DMS53 (cell line): ENCODE measurements at places on chromosomes 5 and 9.

DNA sequence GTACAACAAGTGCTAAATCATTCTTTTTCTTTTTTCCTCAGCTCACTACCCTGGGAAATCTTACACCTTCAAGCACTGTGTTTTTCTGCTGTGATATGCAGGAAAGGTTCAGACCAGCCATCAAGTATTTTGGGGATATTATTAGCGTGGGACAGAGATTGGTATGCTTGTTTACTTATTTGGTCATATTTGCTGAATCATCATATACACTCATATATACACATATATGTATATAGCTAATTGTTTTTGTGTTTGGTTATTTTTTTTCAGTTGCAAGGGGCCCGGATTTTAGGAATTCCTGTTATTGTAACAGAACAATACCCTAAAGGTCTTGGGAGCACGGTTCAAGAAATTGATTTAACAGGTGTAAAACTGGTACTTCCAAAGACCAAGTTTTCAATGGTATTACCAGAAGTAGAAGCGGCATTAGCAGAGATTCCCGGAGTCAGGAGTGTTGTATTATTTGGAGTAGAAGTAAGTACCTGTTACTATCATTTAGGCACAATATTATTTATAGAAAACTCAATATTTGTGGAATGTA, 10.4 kb downstream of the ISOC1 start:
- no peak for DNase-seq

DNA sequence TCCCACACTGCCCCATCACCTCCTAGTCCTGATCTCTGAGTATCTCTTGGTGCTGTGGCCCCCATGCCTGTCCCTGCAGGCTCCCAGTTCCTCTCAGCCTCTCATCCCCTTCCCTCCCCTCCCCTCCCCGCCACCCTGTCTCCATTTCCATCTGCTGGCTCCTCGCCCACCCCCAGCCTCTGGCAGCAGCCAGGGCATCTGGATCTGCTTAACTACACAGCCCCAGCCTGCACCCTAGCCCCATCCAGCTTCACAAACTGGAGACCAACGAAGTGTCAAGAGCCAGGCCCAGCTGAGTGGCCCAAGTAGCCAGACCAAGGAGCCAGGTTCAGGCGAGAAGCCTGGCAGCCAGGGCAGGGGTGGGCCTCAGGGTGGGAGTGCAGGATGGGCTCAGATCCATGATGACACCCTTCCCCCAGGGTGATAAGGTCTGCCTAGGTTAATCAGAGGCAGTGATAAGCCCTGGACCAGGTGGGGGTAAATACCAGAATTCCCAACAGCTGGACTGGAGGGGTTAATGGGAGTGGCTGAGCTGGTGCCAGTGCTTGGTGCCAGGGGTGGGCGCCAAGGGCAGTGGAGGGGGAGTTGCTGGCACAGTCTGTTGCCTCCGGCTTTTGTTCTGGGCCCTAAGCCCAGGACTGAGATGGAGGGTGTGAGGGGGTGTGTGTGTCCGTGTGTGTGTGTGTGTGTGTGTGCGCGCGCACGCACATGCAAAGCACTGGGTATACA, 2.5 kb downstream of the IL11RA start:
- no peak for DNase-seq

DNA sequence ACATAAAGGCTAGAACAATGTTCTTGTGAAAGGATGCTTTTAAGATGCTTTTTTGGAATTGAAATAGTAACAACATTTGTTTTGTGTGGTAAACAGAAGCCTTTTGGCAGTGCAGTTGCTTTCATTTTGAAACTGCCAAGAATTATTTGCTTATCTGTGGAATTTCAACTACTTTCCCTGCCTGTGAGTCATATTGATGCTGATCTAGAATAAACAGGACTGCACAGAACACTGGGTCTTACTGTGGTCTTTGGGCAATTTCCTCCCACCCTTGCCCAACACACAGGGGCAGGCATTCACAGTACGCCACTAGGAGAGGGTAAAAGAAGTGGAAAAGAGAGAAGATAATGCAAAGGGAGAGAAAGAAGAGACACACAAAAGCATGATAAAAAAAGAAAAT, 483.7 kb downstream of the ELAVL2 start:
- peak; percentile 2 for DNase-seq

GRCh38 chr5:177320879-177321278, 9.2 kb upstream of the MXD3 start:
- DNase-seq: no peak

DNA sequence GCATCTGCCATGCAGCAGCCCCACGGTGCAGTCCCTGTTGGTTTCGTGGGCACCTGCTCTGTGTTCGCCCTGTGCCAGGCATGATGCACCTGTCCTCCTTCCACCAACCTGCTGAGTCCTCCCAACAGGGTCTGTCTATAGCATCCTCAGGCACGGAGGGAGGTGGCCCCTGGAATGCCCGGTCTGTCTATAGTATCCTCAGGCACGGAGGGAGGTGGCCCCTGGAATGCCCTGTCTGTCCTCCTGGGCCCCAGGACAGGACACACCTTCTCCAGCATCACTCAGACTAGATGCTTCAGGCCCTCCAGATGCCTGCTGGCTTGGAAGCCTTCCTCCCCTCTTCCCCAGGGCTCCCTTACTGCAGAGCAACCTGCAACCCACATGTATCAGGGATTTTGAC, 9.9 kb upstream of the PHYHD1 start:
- DNase-seq: no peak

DNA sequence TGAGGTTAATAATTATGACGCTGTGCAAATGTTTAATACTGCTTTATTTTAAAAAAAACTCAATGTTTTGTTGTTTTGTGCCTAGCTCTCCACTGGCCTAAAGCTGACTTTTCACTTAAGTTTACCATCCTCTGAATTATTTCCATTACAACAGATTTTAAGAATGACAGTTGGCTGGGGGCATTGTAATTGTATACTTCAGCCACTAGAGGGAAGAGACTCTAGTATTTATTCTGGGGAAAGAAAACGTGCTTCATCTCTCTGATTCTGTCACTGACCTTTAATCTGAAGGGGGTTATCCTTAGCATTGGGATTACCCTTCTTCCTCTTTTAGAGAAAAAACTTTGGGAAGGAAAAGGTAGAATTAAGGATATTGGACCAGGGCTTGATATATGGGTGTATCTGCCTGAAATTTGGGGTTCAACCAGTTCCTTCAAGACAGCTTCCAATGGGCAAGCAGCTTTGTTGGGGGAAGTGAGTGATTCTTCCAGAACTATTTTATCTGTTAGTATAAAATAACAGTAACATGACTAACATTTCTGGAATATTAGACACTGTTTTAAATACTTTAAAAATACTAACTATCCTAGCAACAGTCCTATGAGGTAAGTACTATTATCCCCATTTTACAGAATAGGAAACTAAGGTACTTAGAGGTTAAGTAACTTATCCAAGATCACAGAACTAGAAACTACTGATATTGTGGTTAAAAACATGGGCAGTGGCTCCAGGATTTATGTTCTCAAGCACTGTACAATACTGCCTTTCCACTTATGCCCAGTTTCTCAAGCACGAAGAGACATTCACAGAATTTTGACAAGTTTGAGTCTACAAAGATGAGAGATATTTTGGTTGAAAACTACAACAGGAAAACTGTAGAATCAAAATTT, 208.4 kb downstream of the CD180 start:
- peak; percentile 70 for DNase-seq

GRCh38 chr5:93079046-93079445, 502.0 kb downstream of the NR2F1-AS1 start:
- peak; percentile 33 for DNase-seq

DNA sequence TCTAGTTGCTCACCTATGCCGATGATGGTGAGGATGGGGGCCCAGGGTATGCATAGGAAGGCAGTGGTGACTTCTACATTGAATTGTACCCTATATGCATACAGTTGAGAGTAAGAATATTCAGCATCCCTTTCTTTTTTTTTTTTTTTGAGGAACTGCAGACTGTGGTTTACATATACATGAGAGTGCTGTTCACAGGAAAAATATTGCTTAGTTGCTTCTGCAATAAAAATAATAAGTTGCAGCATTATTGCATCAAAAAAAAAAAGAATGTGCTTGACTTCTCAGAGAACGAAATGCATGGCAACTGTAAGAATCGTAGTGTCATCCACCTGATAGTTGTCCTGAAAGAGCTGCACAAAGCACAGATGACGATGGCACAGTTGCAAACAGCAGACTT, 52.8 kb downstream of the PTCD2 start:
- DNase-seq: no peak

DNA sequence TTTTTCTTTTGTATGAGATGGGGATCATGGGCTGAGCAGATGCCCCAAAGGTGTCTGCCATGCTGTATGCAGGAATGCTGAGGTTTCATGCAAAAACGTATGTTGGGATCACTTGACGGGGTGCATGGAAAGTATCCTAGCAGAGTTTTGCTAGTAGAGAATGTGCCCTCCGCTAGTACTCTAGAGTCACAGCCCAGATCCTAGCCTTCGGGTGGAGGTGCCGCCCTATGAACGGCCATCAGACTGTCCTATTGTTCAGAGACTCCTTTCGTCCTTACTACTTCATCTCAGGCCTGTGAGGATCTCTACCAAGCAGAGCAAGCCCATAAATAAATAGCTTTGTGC, 69.6 kb upstream of the SPATA31E1 start:
- no peak for DNase-seq

- no peak for DNase-seq
These were observed 73.4 kb downstream of the HABP4 start for GRCh38 chr9:96523374-96523773.

GRCh38 chr5:88897748-88898147, 14.8 kb upstream of the MEF2C start:
- DNase-seq: no peak
